ENCODE measurements at places on chromosomes 2 and 18. TPM values are rescaled to one million over a fixed set of nuclear protein-coding genes. Genes with fewer than 3 reads are reported as not detected.
A peak's percentile ranks its signal among the peaks of the same experiment; 100 is the strongest.

Gene RANBP2
- total RNA-seq, result 62.1 TPM

Gene MAL
- 0.54 TPM for total RNA-seq

DNA sequence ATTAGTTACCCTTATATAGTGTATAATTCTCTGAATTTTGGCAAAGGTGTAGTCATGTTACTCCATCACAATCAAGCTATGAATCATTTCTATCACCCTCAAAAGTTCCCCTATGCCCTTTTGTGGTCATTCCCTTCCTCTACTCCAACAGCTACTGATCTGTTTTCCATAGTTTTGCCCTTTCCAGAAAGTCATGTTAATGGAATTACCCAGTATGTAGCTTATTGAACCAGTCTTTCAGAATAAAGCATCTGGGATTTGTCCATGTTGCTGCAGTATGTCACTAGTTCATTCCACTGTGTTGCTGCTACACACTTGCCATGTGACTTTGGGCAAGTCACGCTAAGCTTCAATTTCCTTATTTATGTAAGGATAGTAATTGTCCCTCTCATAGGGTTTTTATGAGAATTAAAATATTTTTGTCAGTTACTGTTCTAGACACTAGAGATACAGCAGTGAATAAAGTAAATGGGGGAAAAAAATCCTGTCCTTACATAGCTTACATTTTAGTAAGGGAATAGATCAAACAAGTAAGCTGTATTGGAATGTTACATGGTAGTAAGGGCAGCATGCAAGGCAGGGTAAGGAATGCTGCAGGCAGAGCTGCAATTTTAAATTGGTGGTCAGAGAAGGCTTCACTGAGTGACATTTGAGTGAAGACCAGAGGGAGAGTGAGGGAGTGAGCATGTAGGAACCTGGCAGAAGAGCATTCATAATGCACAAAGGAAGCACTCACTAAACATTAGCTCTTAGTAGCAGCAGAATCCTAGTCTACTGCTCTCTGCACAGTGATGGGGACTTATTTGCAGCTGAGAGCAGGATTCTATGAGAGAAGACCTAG, 80.3 kb upstream of the TSPYL6 start:
- DNase-seq, result no peak

Gene TSPYL6
- total RNA-seq, result not detected

- peak; percentile 26 for DNase-seq
Measured at GRCh38 chr2:165274698-165275097, 35.5 kb downstream of the SCN2A start.

Gene MERTK
- total RNA-seq, result 3.9 TPM

DNA sequence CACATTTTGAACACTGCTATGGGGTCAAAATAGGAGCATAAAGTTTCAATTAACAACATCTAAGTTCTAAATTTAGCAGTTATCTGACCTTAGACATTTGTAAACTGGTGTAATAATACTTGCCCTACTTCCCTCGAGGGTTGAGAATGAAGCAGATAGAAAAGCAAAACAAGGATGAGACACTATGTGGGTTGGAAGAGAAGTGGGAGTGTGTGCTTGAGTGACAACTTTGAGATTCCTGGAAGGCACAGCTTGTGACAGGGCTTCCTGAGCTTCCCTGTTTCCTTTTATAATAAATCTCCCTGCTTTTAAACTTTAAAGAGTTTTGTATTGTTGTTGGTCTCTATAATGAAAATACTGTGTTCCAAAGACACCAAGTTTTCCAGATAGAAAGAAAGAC, 128.6 kb upstream of the CHST9 start:
- DNase-seq, result no peak

DNA sequence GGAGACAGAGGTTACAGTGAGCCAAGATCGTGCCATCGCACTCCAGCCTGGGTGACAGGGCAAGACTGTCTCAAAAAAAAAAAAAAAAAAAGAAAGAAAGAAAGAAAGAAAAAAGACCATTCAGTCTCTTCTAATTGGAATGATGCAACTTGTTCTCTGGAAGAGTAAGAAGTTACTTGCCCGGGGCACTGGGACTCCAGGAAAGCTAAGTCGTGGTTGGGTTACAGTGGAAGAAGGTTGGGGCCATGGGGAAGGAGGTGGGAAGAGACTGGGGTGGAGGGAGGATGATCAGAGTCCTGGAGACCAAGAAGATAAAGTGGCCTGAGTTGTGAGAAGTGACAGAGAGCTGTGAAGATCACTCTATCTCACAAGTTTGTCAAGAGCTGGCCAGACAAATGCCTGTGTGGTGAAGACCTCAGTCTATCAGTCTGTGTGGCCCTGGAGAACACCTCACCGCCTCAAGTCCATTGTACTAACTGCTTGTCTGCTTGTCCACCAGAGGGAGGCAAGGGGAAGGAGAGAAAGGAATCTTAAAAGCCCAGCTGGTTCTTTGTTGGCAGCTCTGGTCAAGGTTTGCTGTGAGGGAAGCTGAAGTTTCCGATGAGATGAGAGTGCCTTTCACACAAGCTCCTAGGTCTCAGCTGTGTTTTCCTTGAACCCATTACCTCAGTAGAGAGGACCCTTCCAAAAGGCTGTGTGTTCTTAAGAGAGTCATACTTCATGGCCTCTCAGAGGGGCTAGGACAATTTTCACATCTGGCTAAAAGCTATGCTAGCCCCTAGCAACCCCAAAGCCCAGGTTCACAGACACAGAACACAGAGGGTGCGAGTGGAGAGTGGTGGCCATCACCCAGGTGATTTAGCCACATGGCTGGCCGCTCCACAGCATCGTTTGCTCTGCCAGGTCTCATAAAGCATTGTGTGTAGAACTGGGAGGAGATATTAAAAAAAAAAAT, 72.0 kb upstream of the TMEM178A start:
- no peak for DNase-seq

GRCh38 chr2:2742726-2743125, 411.7 kb upstream of the MYT1L start:
- DNase-seq, result no peak

DNA sequence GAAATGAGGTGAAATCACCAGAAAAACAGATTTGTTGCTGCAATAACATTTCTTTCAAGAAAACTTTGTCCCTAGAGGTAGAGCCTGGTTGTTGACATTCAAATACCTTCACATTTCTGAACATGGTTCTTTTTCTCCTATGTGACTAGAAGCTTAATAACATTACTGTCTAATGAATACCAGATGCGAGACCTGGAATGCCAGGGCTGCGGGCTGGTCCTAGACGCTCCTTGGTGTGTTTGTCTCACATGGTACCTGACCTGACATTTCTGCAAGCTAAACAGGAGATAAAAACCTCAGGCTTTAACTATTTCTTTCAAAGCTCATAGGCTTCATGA, 38.5 kb downstream of the ACKR3 start:
- no peak for DNase-seq

- no peak for DNase-seq
Measured at GRCh38 chr2:99481527-99481926, 8.3 kb downstream of the REV1 start.

- DNase-seq, result no peak
Measured at GRCh38 chr2:113240915-113241911, 37.5 kb downstream of the PAX8 start.

GRCh38 chr18:213966-214365, 53.9 kb downstream of the THOC1 start:
- no peak for DNase-seq

Gene SAP130
- total RNA-seq, result 30.6 TPM

Gene REEP1
- 5.7 TPM for total RNA-seq

- no peak for DNase-seq
Measured at GRCh38 chr2:191545361-191545760, 132.6 kb upstream of the NABP1 start.

DNA sequence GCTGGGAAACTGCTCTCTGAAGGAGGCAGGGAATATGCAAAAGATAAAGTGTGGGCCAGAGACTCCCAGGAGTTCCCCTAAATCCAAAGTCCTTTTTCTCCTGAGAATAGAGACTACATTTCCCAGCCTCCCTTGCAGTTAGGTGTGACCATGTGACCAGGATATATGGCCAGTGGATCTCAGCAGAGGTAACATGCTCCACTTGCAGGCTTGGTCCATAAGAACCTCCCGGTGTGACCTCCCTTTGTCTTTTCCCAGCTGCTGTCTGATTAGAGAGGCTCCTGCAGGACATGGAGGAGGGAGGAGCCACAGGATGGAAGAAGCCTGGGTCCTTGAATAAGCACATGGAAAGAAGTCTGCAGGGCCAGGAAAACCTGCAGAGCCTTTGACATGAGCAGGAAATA, 76.2 kb downstream of the TGFA start:
- DNase-seq, result peak; percentile 37

- peak; percentile 71 for DNase-seq
Measured at GRCh38 chr18:32048507-32049091, 30.0 kb downstream of the RNF125 start.

DNA sequence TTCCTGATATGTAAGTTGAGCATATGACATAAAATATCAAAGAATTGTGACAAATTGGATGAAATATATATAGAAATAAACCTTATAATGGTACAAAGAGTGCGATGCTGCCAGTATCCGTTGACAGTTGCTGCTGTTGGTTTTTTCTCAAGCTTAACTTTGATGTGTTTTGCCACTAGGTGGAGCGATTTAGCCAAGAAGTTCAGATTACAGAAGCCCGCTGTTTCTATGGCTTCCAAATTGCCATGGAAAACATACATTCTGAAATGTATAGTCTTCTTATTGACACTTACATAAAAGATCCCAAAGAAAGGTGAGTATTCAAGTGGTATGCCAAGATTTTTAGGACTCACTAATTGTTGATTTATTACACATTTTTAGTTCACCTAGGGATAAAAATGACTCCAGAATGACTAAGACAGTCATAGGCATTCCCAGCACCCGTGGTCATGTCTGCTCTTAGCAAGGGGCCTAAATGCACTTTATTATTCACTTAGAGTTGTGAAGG, 2.1 kb downstream of the RRM2 start:
- peak; percentile 71 for DNase-seq

GRCh38 chr2:209591021-209591420, 167.2 kb downstream of the MAP2 start:
- no peak for DNase-seq

- DNase-seq, result no peak
Measured at GRCh38 chr18:49399003-49399402, 61.4 kb downstream of the DYM start.

DNA sequence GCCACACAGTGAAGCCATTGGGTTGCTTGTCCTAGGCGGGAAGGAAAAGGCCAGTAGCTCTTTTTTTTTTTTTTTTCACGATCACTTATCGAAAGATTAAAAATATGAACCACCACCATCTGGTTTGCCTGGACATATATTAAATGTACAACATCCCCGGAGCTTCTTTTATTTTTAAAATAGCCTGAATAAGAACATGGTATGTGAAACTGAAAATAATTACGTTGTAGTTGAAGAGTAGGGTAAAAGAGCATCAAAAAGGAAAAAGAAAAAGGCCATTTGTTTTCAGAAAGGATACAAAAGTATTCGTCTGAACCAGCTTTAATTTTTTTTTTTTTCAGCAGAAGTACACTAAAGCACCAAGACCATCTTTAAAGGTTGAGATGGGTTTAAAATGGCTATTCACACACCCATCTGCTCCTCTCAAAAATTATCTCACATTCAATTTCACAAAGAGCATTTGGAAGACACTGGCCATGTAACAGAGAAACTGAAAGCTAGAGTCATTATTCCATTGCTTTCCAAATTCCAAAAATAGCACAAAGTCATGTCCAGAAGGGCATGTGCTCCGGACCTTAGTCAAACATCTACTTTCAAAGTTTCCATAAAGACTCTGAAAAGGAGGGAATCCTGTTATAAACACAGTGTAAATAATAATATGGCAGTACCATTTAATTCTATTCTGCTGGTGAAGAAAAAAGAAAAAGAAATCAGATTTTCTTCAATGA, 82.9 kb downstream of the SCN3A start:
- DNase-seq, result no peak

All from colonic mucosa (tissue), 4 donors.